ENCODE measurements at places on chromosomes 2 and 18.

GRCh38 chr2:58039170-58039611 is 7.4 kb upstream of the VRK2 start:
- peak; percentile 76 for DNase-seq

- DNase-seq, result no peak
These were observed 13.5 kb upstream of the C2orf15 start for GRCh38 chr2:99127981-99128380.

GRCh38 chr18:58535340-58536201 is 93.3 kb downstream of the ALPK2 start:
- peak; percentile 90 for DNase-seq

DNA sequence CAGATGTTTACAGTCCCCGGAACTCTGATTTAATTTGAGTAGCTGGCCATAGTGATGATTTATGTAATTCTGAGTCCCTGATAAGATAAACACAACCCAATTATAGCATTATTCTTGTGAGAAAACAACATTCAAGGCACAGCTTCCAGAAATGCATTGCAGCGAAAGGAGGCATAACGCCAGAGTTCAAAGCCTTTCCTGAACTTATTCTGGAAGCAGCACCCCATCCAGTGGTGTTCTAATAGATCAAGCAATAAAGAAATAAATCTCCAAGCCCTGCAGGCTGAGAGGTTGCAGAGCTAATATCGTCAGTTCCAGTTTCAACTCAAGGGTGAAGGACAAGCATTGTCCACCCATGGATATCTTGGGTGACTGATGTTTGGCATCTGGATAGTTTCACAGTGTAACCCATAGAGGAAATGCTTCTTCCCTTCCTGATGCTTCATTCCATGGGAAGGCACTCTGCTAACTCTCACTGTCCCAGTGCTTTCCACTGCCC is 18.8 kb downstream of the CDH2 start:
- DNase-seq, result no peak

DNA sequence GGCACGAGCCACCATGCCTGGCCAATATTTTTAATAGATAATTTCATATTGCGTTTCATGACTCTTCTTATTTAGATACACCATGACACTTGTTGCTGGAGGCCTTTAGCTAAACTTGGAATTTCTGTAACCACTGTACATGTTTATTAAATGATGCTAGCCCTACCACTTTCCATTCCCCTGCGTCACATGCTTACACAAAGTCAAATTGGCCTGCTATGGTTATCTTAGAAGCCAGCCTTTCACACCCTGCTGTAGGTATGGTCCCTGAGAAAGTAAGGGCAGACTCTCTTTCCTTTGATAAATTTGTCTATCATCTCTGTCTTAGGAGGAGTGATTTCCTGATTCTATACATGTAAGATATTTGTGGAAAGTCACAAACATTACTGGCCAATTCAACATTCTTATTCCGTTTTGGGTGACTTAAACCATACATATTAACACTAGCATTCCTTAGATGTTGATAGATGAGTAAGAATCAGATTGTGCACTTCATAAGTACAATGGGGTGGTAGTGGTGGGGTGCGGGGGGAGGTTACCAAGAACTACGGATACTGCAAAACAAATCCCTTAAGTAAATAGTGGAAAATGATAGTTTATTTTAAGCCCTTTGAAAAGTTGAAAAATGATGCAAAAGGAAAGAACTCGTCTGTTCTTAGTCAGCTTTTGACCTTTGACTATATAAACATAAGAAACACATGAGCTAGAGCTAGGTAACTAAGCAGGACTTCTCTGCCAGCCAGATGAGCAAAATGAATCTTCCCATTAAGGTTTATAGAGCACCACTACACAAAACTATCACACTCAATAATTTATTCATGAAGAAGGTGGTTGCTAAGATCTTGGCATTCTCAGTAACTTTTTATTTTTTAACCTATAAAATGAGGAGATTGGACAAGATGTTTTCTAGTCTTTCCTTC is 7.9 kb upstream of the NDUFV2 start:
- DNase-seq, result no peak

- DNase-seq, result no peak
These were observed 111.1 kb downstream of the RIT2 start for GRCh38 chr18:43004421-43004820.

GRCh38 chr2:134906726-134907125 is 11.9 kb upstream of the CCNT2 start:
- DNase-seq, result no peak

DNA sequence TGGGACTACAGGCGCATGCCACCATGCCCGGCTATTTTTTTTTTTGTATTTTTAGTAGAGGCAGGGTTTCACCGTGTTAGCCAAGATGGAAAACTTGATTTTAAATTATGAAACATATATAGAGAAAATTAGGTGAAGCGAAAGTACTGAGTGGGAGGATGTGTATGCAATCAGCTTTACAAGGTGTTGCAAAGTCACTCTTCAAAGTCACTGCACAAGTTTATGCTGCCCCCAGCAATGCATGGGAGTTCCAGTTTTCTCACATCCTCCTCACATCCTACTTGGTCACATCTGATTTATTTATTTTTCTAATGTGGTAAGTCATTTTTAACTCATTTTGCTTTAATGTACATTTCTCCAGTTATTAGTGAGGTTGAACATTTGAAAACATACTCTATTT is 49.2 kb upstream of the CHN1 start:
- no peak for DNase-seq

- DNase-seq, result no peak
These were observed 177.8 kb upstream of the HAAO start for GRCh38 chr2:42970151-42970550.

DNA sequence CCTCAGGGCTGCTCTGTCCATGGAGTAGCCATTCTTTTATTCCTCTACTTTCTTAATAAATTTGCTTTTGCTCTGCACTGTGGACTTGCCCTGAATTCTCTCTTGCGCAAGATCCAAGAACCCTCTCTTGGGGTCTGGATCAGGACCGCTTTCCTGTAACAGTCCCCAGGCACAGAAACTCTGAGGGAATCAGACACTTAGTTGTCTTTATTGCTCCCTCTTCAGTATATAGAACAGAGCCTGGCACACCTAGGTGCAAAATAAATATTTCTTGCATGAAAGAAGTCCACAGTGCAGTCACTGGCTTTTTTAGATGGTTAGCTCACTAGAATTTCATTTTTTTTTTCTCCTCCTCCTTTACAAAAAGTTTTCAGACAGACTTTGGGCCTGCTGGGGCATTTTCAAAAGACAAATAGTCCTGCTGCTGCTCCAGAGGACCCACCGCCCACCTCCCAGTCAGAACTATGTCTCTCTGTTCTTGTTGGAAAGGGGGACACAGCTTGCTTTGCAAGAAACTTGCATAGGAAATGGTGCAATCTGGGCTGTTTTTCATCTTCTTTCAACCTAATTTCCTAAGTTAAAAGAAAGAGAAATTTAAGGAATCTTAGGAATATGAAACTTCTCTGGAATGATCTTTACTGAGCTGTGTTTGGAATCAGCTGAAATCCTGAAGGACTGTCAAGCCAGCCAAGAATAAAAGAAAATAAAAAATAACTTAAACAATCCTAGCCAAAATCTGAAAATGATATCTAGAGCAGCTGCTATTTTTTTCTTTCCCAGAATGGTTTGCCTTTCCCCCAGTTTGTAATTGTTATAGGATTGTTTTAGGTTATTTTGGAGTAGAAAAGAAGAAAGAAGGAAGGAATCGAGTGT is 31.7 kb upstream of the MAP4K3 start:
- no peak for DNase-seq

GRCh38 chr2:106982350-106982749 is 96.4 kb upstream of the ST6GAL2 start:
- DNase-seq, result no peak

- DNase-seq, result peak; percentile 52
These were observed 11.2 kb upstream of the SCYGR5 start for GRCh38 chr2:227655454-227655853.

DNA sequence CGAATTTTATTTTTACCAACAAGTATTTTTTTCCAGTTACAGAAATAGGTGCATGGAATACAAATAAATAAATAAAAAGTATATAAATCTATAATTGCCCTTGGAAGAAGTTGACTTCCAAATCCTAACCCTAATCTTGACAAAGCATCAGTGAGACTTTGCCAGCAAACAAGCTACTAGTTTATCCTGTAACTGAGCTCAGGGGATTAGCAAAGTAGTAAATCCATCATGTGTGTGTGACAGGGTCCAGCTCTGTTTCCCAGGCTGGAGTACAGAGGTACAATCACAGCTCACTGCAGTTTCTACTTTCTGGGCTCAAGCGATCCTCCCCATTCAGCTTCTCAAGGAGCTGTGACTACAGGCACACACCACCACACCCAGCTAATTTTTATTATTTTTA is 948.0 kb upstream of the CNTNAP5 start:
- no peak for DNase-seq

GRCh38 chr2:37317746-37318145 is 6.9 kb downstream of the PRKD3 start:
- DNase-seq, result no peak

DNA sequence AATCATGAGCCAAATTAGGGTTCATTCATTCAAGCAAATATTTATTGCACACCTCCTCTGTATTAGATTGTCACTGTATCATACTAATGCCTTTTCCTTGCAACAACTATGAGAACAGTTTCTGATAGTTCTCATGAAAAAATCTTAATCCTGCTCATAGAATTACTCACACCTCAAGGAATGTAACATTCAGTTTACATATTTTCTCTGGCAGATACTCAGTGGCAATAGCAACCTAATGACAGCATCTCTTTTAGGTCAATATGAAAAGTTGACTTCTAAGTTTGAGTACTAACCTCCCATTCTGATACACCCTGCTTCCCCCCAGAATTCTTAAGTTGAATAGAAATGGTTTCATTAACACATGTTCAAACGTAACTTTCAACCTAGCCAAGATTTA is 132.0 kb downstream of the VWC2L start:
- DNase-seq, result no peak

GRCh38 chr2:11784747-11785610 is 38.5 kb downstream of the LPIN1 start:
- DNase-seq, result peak; percentile 17

DNA sequence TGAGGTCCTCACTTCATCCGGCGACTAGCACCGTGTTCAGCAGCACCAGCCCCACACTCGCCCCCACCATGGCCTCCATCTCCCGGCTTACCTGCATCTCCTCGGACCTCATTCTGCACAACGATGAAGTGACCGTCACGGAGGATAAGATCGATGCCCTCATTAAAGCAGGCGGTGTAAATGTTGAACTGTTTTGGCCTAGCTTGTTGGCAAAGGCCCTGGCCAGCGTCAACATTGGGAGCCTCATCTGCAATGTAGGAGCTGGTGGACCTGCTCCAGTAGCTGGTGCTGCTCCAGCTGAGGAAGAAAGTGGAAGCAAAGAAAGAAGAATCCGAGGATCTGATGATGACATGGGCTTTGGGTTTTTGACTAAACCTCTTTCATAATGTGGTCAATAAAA is 70.5 kb upstream of the MYCN start:
- DNase-seq, result no peak

DNA sequence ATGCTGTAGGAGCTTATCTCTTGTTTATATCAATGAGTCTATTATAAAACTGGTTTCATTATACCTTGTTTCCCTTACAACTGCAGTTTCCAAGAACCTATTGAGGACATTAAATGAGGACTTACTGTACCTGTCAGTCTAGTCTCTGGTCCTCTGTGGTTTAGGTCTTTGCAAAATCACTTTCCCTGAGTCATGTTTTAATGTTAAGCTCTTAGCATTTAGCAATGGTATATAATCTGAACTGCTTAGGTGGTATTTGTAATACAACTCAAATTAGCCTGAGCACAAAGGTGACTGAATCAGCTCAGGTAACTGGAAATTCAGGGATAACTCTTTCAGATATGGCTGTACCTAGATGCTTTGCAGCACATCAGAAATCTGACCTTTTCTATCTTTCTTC is 418.3 kb upstream of the SPRED2 start:
- no peak for DNase-seq

DNA sequence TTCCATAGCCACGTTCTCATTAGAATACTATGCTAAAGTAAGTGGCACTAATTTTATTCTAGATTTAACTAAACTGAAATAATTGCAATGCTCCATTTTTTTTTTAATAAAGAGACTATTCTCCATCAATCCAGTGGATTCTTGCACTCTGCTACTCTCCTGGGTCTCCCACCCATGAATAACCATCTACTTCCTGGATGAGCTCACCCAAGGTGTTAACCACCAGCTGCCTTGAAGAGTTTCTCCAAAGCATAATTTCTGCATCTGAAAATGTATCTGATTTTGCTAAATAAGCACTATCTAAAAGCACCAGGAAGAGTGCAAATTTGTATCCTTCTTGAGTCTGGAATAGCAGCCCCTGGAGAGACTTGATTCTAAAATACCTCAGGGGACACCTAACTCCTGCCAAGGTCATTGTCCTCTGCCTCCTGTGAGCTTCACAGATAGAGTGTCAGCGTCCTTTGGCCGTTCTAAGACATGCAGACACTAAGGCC is 41.6 kb upstream of the SH3BP4 start:
- no peak for DNase-seq

DNA sequence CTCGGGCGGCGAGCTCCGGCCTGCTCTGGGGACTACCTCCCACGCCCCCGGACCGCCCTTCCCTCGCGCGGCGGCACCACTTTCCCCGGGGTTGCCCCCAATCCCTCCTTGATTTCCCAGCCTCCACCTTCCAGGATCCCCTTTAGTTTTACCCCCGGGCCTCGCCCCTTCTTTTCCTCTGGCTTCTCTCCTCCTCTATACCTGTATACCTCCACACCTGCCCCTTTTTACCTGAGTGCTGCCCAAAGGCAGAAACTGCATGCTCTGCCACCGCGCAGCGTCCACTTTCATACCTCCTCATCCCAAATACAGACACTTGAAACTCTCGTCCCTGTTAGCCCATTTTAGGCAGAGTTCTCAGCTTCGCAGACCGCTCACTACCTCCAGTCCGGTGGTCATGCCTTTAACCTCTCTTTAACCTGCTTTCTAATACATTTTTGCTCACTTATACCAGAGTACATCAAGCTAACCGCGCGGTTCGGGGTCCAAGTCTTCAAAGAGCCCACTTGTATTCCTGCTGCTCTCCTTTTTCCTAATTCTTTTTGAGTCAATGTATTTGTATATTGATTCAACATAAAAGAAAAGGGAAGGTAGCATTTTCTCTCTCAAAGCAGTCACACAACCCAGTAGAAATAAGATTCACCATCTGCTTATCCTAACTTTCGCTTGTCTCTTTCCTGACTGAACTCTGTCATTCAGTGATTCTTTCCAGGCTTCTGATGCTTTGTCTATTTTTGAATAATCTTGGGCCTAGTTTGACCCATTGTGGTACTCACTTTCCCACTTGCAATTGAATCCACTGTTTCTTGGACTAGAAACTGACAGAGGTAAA is 901 bp downstream of the SPOPL start:
- DNase-seq, result peak; percentile 34

DNA sequence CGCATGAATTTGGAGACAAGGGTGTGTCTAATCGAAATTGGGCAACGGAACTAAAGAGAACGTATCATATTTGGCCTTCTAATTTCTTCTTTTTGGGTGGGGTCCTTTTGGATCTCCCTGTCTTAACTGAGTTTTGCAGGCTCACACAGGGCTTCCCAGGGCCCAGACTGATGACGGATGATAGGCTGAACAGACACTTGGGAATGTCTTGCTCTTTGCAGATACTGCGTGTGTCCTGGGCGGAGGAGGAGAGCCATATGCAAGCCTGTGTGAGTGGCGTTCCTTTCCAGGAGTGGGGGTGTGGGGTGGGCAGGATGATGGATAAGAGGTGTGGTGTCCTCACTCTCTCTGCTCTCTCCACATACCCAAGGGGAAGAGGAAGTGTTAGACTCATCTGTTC is 40.1 kb downstream of the TNP1 start:
- DNase-seq, result no peak

Data from suppressor macrophage (primary cell).